ENCODE measurements at places on chromosomes 6 and 20.

- H3K27ac ChIP-seq: no peak overlapping the region
- peaks cover 28% of the 10 kb centered on the region for H3K36me3 ChIP-seq
- no peak for DNase-seq
- peaks cover 21% of the 10 kb centered on the region for H3K4me1 ChIP-seq
Measured at GRCh38 chr6:148497717-148498116, 155.1 kb downstream of the SASH1 start.

DNA sequence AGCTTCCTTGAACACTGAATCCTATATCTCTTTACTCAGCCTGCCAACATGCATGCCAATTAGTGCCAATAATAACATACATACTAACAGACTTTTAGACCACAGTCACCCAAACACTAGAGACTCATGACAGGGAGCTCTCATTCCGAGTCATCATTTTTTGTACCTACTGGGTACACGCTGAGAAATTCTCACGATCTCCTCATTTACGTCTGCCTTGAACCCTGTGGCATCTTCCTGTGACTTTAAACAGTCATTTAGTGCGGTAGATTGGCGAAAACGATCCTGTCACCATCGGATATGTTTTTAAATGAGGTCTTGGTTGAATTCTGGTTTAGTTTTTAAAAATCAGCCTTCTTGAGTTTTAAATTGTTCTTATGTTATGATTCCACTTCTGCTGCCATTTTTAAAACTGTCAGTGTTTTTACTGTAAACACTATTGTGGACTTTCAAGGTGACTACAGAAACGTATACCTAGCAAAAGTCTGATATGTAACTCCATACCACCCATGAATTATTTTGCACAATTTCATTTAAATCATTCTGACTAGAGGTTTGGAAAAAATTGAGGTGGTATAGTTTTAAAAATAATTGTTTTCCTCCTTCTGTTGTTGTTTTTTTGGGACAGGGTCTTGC, 275.4 kb downstream of the TSHZ2 start:
- no peak overlapping the region for H3K27ac ChIP-seq
- no peak overlapping the region for H3K4me3 ChIP-seq
- peaks cover 3% of the 10 kb centered on the region for H3K4me1 ChIP-seq
- no peak for DNase-seq
- H3K27me3 ChIP-seq: peaks cover 5% of the 10 kb centered on the region

DNA sequence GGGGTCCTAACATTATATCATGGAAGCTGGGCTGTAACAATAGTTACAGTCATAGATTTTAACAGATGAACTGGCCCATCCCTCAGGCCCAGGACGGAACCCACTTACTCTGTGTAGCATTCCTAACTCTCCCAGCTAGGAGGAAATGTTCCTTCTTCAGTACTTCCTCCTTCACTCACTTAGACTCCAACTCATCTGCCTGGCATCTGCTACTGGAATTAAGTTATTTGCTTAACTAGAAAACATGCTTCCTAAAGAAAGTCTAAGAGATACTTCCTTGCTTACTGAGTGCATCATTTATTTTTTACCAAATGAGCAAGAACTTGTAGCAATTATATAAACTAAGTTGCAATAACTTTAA, 20.5 kb downstream of the GCLC start:
- peaks cover 13% of the 10 kb centered on the region for H3K4me1 ChIP-seq
- DNase-seq: no peak
- no peak overlapping the region for H3K4me3 ChIP-seq
- H3K36me3 ChIP-seq: peaks cover 3% of the 10 kb centered on the region
- H3K27ac ChIP-seq: no peak overlapping the region

- no peak overlapping the region for H3K4me3 ChIP-seq
- no peak overlapping the region for H3K27ac ChIP-seq
- H3K27me3 ChIP-seq: no peaks in the 10 kb centered on the region
- no peaks in the 10 kb centered on the region for H3K36me3 ChIP-seq
- H3K4me1 ChIP-seq: no peaks in the 10 kb centered on the region
Measured at GRCh38 chr6:106823732-106824351, 150.7 kb downstream of the CD24 start.

DNA sequence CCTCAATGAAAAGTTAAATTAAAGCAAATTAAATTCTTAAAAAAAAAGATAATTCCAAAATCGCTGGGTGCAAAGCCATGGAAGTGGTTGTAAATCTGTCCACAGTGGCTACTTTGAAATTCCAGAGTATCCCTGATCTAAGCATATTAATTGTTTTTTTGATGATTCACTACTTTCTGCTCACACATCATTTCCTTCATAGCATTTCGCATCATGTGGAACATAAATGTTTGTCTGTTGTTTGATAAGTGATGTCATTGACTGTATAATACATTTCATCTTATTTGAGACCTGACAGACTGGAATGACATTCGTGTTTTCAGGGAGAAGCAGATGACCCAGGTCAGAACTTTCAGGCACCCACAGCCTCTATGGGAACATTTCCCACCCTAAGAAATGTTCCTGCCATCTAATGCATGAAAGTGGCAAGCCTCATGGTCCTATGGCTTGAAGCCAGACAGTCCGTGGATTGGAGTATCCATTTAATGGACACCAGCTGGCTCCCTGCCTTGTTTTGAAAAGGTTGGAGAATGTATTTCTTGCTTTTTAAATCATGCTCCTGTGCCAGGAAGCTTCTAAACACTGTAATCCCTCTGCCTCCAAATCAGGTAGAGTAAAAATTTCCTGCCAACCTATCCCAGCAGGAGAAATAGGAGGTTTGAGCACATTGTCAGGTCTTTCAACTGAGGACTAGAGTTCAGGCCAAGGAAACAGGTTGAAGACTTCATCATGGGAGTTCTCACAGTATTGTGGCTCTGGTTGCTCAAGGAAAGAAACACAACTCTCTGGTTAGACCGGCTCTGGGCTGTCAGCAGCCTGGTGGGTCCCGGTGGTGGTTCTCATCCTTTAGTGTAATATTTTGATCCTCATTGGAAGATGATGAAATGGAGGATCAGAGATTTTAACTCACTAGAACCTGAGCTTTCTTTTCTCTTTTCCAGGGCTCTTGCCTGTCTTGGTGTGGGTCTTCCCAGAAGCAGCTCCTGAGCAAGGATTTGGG, 157.9 kb downstream of the SLC24A3 start:
- no peak overlapping the region for H3K27ac ChIP-seq
- no peaks in the 10 kb centered on the region for H3K4me1 ChIP-seq
- DNase-seq: no peak
- H3K27me3 ChIP-seq: no peaks in the 10 kb centered on the region
- H3K36me3 ChIP-seq: no peaks in the 10 kb centered on the region
- H3K4me3 ChIP-seq: no peak overlapping the region

GRCh38 chr6:44569931-44570385, 182.5 kb downstream of the CDC5L start:
- H3K36me3 ChIP-seq: peaks cover 4% of the 10 kb centered on the region
- no peak overlapping the region for H3K4me3 ChIP-seq
- DNase-seq: no peak
- H3K27me3 ChIP-seq: peaks cover 8% of the 10 kb centered on the region

- no peaks in the 10 kb centered on the region for H3K27me3 ChIP-seq
- H3K4me1 ChIP-seq: no peaks in the 10 kb centered on the region
- DNase-seq: no peak
- no peak overlapping the region for H3K27ac ChIP-seq
- no peak overlapping the region for H3K4me3 ChIP-seq
Measured at GRCh38 chr6:79894939-79895338, 52.4 kb downstream of the ELOVL4 start.
